ENCODE measurements at places on chromosomes 4 and X. TPM values are rescaled to one million over a fixed set of nuclear protein-coding genes. Genes with fewer than 3 reads are reported as not detected.

Gene OTC
- total RNA-seq: 1.4 TPM

Gene NHS
- total RNA-seq: 28.2 TPM

DNA sequence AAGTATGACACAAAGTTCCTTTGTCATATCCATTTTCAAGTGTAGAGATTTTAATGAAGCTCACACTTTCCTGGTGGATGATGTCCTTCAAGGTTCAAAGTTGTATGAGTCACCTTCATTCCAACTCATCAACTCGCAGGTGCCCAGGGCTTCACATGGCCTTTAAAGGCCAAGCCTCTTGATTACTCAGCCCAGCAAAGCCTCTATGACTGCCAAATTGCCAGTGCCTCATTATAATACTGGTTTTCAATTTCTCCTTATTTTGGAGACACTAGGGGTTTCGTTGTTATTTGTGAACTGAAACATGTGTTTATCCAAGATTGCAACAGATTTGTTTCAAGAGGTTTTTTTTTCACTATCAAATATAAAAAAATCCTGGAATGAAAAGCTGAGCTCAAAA, 45.9 kb upstream of the PPP3CA start:
- DNase-seq: no peak

GRCh38 chr4:65592089-65592488, 78.2 kb downstream of the EPHA5 start:
- DNase-seq: no peak

DNA sequence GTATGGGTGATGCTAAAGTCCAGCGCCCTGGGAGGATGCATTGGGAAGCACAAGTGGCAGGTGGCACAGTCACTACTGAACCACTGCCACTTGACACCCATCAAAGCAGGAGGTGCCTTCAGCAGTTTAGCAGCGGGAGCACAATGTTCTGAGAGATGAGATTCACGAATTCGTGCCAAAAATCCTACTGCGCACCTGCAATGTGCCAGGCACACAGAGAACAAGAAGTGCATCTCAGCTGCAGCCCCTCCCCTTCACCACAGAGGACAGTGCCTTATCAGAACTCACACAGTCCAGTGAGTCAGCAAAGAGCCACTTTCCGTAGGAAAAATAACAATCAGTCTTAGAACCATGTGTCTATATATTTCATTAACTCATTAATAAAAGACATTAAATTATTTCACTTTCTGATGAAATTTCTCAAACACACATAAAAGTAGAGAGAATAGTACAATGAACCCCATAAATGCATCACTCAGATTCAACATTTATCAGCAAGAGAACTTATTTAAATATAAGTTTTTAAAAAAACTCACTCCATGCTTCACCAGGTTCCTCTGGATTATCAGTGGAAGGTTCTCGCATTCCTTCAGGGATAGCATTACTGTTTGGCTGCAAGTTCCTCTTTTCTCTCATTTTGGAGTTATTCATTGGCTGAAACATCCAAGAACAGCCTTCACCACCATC, 47.0 kb downstream of the BEND2 start:
- no peak for DNase-seq

- no peak for DNase-seq
Observed at GRCh38 chr4:5885733-5886132, 7.2 kb downstream of the CRMP1 start.

GRCh38 chr4:93289831-93290230, 538.7 kb upstream of the ATOH1 start:
- DNase-seq: no peak

- no peak for DNase-seq
Observed at GRCh38 chrX:152818356-152818755, 12.2 kb downstream of the CETN2 start.

DNA sequence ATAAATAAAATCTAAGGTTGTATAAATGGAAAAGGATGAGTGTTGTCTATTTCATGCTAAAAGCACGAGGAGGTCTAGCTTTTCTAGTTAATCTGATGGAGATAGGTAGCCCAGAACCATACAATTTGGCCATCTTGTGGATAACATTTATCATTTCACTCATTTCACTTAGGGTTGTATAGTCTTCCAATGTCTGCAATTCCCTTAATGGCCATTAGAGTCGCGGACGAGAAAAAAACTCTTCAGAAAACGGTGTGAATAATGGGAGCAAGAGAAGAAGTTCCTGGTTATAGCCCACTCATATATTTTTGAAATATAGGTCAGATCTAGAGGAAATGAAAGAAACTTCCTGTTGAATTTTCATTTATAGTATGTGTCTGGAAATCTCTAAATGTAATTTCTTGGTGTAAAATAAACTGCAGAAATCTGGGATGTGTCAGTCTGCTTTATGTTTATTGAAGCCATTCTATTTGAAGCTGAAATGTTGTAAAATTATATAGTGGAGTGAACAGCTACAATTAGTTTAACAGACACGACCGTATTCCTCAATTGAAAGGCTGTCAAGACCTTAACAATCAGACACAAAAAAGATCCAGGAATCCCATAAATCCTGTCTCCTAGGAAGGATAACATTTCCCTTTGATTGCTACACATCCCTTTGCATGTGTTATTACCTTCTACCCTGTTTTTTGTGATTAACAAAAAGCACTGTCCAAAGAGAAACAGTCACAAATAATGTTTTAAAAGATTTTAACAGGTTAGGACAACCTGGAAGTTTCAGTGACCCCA, 47.7 kb upstream of the MGST2 start:
- no peak for DNase-seq

DNA sequence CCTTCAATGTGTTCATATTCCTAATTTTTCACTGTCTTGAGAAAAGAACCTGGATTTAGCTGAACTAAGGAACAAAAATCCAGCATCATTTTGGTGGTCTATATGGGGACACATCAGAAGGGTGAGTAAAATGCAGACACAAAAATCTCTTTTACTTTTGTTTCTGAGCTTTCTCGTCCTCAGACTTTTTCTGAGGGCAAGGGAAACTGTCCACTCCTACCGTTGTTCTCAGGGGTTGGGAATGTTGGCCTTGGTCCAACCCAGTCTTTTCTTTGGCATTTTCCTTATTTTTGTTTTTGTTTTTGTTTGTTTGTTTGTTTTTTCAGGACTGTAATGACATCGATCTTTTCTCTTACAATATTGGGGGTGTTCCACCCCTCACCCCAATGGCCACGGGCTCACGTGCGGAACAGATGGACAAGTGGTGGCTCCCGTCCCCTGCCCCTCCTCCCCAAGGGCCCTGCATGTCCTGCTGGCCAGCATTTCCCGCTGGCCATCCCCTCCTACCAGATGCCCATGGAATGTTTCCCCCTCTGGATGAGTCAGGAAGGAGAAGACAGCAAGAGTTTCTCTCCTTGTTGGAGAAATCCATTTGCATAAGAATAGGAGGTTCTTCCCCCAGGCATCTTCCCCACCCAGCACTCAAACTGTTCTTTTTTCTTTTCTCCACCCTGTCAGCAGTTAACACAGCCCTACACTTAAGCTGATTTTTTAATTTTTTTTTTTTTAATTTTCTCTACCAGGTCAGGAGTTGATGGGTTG, 305.4 kb upstream of the NDST4 start:
- no peak for DNase-seq

DNA sequence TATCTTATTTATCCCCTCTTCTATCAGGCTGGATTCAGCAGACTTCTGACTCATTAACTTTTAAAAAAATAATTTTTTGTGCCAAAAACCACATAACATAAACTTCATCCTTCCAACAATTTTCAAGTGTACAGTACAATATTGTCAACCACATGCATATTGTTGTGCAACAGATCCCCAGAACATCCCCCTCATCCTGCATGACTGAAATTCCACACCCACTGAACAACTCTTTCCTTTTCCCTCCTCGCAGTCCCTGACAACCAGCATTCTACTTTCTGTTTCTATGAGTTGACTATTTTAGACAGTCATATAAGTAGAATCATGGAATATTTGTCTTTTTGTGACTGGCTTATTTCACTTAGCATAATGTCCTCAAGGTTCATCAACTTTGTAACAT, 2.2 kb upstream of the MID2 start:
- no peak for DNase-seq

DNA sequence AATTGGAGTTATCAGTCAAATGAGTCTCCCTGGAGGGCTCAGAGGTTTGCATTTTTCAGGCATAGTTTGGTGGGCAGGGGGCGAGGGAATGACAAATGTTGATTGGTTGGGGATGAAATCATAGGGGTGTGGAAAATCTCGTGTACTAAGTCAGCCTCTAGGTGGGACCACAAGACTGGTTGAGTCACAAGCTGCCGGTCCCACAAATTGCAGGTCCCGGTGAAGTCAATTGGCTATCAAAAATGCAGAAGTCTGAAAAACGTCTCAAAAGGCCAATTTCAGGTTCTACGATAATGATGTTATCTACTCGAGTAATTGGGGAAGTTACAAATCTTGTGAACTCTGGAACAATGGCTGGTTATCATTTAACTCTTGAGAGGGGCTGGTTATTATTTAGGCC, 98.8 kb upstream of the DHX15 start:
- DNase-seq: no peak

DNA sequence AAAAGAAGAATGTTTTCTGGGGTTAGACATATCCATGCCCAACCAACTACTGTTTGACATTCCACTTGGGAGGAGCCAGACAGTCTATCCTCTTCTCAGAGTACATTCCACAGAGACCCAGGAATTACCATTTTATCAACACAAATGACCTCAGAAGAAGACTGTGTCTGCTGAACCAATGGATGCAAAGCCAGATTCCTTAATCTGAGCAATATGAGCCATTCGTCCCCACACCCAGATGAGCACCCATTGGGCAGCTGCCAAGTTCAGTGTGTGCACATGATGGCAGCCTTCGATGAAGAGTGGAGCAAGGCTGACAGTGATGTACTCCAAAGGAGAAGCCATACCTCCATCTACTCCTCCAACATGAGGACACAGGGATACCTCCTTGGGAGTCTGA, 111.3 kb downstream of the ZNF674 start:
- DNase-seq: no peak

DNA sequence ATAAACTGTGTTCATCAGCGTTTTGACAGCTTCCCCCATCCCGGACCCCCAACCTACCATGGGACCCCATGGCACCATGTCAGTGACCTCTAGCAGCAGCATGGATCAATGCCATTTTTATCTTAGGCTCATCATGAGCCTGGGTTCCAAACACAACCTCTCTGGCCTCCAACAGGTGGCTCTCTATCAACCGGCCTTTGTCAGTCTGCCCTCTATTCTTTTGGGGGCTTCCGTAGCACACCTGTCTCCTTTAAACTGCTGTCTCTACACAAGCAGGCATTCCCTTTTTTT, 721 bp upstream of the TMEM150C start:
- DNase-seq: no peak
